ENCODE measurements at places on chromosomes 3 and 15.

DNA sequence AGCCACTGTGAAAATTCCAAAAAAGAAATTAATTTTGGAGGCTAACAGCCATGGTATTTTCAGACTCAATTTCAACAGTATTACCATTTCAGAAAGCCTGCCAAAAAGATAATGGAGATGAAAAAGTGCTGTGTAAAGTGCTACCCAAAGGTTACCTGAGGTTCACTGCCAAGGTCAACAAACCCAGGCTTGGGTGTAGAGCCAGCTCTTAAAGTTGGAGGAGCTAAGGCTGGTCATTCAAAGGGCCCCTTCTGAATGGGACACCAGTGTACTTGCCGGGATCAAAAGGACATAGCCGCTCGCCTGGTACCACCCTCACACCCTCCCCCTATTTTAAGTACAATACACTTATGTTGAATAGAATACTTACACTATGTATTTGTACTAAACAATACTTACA is 64.5 kb downstream of the ETV5 start:
- DNase-seq, result no peak

- peak; percentile 80 for DNase-seq
Measured at GRCh38 chr15:31326875-31327668, 437 bp downstream of the KLF13 start.

DNA sequence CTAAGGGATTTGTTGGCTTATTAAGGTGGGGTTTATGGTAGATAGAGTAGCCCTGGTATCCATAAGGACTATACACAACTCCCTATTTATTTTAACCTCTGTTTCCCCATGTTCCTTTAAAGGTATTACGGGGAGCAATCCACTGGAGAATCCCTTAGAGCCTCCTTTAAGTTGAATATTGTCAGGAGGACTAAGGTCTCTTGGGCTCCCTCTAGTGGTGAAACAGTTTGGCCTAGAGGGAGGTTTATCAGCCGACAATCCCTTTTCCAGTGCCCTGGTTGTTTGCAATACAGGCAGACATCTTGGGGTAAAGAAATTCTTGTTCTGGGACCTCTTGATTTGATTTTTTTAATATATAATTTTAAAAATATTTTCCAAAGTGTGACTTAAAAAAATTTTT is 12.9 kb downstream of the OPA1 start:
- DNase-seq, result peak; percentile 20

GRCh38 chr3:106208251-106208650 is 339.4 kb upstream of the CBLB start:
- DNase-seq, result peak; percentile 89

GRCh38 chr3:170426240-170426797 is 7.7 kb downstream of the CLDN11 start:
- DNase-seq, result no peak

GRCh38 chr3:139547666-139548065 is 8.1 kb upstream of the RBP1 start:
- DNase-seq, result no peak

- DNase-seq, result no peak
Measured at GRCh38 chr3:115475178-115476041, 147.9 kb upstream of the GAP43 start.

- DNase-seq, result peak; percentile 72
Measured at GRCh38 chr3:56799251-56799882, 2.4 kb downstream of the ARHGEF3 start.

DNA sequence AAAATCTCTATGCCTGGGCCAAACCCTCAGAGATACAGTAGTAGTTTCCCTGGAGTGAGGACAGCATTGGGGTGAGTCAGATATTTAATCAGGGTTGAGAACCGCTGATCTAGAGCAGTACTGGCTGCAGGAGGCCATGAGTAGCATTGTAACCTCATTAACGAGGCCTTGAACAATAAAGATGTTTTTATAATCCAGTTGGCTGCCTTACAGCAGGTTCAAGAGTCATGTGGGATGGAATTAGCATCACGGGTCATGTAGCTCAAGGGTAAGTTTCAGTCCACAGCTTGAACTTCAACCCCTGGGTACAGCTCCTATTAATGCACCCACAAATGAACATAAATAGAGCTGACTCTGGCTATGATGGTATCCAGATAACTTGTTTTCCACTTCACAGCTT is 5.1 kb downstream of the HPS3 start:
- no peak for DNase-seq

- DNase-seq, result peak; percentile 87
Measured at GRCh38 chr3:48634661-48635221, 520 bp downstream of the SLC26A6 start.

- DNase-seq, result no peak
Measured at GRCh38 chr3:17801131-17801530, 58.7 kb upstream of the TBC1D5 start.

GRCh38 chr3:123075359-123075758 is 8.5 kb downstream of the PDIA5 start:
- DNase-seq, result no peak

- peak; percentile 50 for DNase-seq
Measured at GRCh38 chr3:14633819-14634424, 17.6 kb upstream of the CCDC174 start.

DNA sequence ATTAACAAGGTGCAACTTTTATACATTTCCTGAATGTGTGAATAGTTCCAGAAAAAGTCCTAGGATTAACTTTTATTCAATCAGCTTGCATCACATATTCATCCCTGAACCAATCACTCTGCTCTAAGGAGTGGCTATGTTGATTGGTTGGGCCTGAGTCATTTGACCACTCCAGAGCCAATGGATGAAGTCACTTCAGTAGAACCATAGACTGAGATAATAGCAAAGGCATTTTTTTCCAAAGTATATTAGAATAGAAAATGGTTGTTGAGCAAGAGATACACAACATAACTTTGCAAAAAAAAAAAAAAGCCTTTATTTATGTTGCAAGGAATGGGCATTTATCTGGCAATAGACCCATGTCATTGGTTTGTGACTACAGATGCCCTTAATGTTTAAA is 55.5 kb upstream of the AGTR1 start:
- no peak for DNase-seq

DNA sequence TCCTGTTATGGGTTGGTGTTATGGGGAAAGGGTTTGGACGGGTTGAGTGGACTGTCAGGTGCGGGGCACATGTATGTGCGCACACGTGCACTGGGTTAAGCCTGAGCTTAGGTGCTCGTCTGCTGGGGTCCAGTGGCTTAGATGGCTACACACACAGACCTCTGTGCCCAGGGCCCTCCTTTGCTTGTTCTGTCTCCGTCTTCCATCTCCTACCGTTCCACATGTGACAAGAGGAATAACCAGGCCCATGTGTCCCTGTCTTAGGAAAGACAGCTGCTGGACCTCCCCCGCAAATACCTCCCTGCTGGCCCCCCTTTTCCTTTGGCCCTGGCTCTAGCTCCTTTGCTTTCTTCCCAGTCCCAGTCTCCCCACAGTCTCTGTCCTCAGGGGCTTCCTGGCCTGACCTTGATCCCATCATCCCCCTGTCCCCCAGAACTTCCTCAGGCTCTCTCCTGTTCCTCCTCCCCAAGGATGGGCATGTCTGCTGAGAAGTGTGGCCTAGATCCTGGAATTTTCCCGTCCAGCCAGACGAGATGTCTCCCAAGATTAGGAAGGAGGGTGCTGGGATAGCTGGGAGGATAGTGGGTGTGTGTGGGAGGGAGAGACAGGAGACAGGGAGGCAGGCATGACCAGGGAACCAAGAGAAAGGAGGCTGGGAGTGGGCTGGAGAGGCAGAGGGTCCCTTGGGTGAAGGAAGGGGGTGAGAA is 797 bp upstream of the THPO start:
- DNase-seq, result no peak

DNA sequence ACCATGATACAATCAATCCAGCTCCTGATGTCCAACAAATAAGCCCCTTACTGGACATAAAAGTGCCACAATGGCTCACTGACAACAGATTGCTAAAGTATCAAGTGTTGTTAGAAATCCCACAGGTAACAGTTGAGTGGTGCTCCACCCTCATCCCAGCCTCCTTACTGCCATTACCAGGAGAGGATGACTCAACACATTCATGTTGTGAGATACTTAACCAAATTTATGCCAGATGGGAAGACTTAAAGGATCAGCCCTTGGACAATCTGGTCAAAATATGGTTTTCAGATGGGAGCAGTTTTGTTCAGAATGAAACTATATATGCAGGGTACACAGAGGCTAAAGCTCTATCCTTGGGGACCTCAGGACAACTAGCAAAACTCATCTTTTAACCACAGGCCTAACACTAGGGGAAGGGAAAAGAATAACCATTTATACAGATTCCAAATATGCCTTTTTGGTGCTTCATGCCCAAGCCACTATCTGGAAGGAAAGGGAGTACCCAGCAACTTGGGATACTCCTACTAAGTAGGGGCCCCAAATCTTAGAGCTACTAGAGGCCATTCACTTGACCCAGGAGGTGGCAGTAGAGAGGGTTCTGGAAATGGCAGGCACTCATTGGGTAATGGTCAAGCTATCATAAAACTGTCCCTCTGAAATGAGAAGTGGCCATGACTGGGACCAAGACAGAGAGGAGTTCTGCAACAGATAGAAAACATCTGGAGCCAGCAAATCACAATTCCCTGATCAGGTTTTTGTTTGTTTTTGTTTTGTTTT is 6.9 kb upstream of the ZNF662 start:
- DNase-seq, result no peak

DNA sequence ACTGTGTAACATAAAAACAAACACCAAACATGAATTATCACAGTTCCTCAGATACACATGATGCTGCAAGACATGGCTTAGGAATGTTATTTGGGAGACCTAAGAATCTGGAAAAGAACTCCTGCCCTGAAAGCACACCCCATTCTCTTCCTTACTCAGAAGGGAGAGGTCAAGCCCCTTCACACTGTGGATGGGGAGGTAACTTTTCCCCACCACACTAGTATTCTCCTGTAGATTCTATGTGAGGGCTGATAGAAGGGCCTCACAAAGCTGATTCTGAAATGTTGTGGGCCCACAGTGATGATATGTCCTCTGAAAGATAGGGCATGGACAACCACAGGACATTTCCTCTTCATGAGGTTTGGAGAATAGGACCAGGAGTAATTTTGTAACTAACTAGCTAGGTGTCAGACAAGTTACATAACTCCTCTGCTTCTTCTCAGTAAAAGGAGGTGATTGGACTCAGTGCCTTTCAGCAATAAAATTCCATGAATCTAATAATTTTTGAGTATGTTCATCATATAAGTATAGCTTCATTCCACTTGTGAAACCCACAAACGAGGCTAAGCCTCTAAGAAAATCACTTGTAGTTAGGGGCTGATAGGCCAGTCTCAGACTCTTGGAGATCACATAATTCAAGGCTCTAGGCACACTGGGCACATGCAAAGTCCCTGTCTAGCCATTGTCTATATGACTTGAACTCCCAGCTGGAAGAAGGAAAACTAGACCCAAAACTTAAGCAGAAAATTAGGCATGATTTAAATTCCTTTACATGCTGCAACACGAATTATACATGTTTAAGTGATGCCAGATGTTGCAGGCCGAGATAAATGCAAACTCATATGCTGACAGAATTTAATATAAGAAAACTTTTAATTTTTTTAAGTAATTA is 7.5 kb downstream of the PTX3 start:
- no peak for DNase-seq

DNA sequence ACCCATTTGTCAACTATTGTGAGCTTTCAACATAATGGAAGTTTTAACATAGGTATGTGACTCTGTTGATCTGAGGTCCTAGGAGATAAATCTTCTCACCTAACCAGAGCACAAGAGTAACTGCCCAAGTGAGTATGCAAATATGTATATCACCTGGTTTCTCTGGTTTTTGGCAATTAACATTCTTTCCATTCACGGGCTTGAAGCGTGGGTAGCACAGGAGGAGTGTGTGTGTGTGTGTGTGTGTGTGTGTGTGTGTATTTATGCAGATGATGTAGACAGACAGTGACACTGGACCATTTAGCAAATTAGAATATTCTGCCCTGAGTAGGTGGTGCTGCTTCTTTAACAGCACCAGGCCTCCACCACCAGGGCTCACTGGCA is 15.0 kb downstream of the EPHB1 start:
- DNase-seq, result no peak

DNA sequence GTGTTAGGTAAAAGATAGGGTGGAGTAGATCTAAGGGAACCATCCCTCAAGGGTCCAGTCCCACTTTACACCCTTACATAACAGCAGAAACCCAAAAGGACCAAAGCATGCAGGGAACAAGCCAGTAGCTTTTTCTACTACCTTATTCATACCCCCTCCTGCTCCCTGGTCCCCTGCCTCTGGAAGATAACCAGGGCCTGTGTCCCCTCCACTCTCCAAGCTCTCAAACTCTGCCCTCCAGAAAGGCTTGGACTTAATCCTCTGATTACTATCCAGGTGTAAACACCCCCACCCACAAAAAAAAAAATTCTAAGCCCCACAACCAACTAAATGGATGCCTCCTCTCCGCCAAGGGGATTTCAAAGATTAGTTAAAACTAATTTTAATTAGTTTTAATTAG is 33.9 kb upstream of the STRIT1 start:
- DNase-seq, result no peak

DNA sequence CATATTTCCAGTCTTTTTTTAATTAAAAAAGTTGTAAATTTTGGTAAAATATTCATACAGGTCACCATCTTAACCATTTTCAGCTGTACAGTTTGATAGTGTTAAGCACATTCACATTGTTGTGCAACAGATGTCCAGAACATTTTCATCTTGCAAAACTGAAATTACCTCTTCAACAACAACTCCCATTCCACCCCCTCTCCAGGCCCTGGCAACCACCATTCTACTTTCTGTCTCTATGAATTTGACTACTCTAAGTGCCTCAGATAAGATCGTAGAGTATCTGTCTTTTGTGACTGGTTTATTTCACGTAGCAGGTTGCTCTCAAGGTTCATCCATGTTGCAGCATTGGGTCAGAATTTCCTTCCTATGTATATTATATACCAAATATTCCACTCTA is 76.0 kb downstream of the SLCO3A1 start:
- no peak for DNase-seq

DNA sequence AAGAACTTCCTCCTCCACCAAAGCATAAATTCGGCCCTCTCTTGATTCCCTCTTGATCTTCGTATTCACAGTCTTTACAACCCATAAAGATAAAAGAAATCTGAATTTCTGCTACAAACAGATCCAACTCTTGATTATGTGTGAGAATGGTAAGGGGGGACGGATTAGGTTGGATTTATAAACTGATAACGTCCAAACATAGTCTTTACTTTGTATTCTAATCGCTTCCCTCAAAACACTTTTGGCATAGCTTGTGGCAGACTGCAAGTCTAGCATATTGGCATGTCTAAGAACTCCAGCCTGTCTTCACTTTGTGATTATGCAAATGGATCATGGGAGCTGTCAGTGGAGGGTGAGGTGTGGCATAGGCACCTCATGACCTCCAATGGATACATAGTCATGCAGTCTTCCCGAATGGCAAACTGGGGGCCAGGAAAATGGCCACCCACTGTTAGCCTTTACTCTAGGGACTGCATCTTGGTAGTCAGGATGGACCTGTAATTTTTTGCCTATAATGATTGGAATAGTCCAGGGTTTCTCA is 24.3 kb upstream of the GPR171 start:
- DNase-seq, result no peak

GRCh38 chr15:39354189-39354588 is 226.7 kb upstream of the THBS1 start:
- no peak for DNase-seq

DNA sequence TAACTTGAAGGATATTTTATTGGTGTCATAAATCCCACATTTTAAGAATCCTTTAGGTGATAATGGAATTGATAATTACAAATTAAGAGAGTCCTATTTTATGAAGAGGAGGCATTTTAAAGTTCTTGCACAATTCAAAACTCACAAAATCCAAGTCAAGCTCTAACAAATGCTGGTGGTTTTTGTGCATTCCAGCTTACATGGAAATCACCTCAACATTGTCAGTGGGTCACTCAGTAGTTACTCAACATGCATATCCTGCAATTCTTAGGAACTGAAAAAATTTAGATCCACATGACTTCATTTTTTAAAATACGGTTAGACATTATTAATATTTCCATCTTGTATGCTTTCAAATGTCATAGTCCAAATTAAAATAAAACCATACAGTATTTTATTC is 487.2 kb downstream of the CNTN3 start:
- DNase-seq, result no peak

All from left lung (tissue), 14 donors.